ENCODE measurements at places on chromosomes 6 and 20.

- H3K36me3 ChIP-seq = no peaks in the 10 kb centered on the region
- no peak overlapping the region for H3K4me3 ChIP-seq
- no peak overlapping the region for H3K27ac ChIP-seq
- no peaks in the 10 kb centered on the region for H3K27me3 ChIP-seq
- DNase-seq = no peak
- H3K4me1 ChIP-seq = no peaks in the 10 kb centered on the region
Observed at GRCh38 chr6:25743868-25744267, 10.7 kb upstream of the SLC17A4 start.

DNA sequence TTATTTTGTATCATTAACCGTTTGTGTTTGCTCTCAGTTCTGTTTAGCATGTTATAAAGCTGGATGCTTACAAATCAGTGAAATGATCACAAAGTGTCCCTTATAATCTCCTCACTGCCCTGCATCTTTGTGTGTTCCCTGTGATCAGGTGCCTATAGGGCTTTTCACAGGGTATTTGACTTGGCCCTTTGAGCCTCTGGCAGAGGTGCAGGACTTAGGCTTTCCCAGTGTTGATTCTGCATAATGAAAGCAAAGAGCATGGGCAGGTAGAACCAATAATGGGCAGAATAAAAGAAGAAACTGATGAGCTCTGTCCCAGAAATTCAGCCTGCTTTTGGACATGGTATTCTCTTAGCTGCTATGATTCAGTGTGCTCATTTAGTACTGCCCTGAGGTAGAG lies 16.9 kb upstream of the PBOV1 start:
- H3K27me3 ChIP-seq = no peaks in the 10 kb centered on the region
- no peak for DNase-seq

DNA sequence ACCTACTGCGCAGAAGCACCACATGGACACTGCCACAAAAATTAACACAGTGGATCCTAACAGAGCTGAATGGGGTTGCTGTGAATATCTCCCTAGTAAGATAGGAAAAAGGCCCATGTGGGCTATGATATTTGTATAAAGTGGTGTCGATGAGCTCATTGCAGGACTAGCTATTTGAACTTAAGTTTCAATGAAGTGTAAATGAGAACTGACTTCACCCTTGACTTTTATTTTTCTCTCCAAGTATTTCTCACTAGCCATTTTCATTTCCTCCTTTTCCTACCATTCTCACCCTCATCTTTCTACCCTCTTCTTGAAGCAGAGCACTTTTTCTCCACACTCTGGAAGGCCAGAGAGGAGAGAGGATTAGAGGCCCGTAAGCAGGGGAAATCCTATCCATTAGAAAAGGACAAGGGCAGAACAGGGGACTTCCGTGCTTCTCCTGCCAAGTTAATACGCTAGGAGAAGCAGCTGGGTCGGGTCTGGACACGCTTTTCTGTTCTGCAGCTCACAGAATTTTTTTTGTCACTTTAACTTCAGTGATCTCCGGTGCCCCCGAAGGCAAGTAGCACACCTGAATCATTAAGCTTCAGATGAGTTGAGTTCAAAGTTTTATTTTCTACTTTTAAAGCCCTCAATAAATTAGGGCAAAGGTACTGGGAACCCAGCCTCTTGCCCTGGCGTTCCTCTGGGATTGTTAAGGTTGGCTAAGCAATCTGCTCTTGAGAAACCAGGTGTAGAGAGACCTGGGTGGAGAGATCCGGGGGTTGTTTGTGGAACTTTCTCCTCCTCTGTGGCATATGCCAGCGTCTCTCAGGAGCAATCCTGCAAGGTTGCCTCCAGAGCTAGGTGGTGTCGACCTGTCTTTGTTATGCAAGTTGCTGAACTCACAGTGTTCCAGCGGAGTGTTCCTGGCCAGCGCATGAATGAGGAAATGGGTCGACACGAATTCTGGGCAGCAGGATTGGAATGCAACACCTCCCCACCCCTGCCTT lies 56.2 kb upstream of the ARID1B start:
- no peaks in the 10 kb centered on the region for H3K27me3 ChIP-seq
- H3K27ac ChIP-seq = peak overlapping the region; percentile 84
- DNase-seq = peak; percentile 70
- no peaks in the 10 kb centered on the region for H3K36me3 ChIP-seq
- no peak overlapping the region for H3K4me3 ChIP-seq
- H3K4me1 ChIP-seq = peaks cover 20% of the 10 kb centered on the region

DNA sequence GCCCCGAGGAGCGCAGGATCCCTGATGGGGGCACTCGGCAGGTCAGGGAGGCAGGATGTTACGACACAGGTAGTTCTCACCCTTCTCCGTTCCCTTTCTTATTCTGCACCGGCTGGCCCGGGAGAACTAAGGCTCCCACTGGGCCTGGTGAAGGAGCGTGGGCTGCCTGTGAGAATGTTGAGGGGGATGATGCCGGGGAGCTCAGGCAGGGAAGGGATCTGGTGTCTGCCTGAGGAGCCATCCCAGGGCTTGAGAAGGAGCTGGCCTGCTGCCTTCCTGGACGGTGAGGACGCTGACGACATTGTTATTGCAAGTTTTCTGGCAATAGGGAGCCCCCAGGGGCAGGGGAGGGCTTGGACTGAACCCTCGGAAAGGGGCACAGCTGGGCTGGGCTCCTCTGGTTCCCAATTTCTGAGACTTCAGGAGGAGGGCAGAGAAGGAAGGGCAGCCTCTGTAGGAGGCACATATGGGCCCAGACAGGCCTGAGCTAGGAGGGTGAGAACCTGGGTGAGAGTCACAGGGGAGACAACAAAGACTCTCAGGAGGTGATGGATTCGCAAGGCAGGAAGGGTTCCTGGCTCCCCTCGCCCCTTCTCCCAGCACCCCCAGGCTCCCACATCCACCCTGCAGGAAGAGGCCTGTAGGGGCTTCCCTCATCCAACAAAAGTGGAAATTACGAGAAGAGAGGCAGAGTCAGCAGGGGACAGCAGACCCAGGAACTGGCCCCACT lies 32.8 kb downstream of the CYP21A2 start:
- no peaks in the 10 kb centered on the region for H3K27me3 ChIP-seq
- no peak overlapping the region for H3K4me3 ChIP-seq
- H3K27ac ChIP-seq = peak overlapping the region; percentile 27
- no peaks in the 10 kb centered on the region for H3K4me1 ChIP-seq
- H3K36me3 ChIP-seq = no peaks in the 10 kb centered on the region

DNA sequence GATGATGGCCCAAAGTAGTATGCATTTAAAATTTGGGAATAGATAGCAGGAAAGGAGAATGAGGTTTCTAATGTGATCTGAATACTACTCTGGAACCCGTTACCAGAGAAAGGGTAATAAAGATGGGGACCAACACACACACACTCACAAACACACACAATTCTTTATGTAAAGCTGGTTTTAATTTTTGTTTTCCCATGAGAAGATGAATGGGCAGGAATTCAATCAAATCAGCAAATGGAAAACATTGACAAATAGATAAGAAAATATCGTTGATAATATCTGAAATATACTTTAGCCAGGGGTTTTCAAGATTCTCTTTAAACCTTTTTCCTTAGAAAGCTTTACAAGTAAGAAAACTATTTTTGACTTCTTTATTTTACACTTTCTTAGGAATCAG lies 303.0 kb downstream of the PRL start:
- peaks cover 8% of the 10 kb centered on the region for H3K4me1 ChIP-seq
- DNase-seq = no peak
- no peaks in the 10 kb centered on the region for H3K36me3 ChIP-seq
- no peaks in the 10 kb centered on the region for H3K27me3 ChIP-seq

DNA sequence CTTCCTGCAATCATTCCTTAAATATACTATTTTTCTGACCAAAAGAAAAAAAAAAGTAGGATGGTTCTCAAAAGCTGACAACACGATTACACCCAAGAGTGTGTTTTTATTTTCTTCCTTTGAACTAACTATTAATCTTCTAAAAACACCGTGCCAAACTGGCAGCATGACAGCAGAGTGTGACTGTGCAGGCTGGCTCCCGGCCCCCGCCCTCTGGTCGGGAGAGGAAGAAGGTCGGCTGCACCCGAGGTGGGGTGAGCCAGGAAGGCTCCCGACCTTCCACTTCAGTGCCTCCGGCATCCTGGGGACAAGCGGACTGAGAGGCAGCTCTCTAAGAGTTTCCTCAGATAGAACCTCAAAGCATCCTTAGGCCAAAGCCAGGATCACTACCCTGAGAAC lies 29.2 kb downstream of the SLC22A23 start:
- DNase-seq = peak; percentile 58
- no peaks in the 10 kb centered on the region for H3K36me3 ChIP-seq
- no peaks in the 10 kb centered on the region for H3K4me1 ChIP-seq
- no peak overlapping the region for H3K27ac ChIP-seq
- no peaks in the 10 kb centered on the region for H3K27me3 ChIP-seq
- H3K4me3 ChIP-seq = no peak overlapping the region

Data from upper lobe of left lung (tissue), 6 donors.